ENCODE measurements at places on chromosomes 7 and 10. TPM values are rescaled to one million over a fixed set of nuclear protein-coding genes. Genes with fewer than 3 reads are reported as not detected.

GRCh38 chr7:158432369-158433341 lies 155.0 kb downstream of the PTPRN2 start:
- DNase-seq, result no peak

DNA sequence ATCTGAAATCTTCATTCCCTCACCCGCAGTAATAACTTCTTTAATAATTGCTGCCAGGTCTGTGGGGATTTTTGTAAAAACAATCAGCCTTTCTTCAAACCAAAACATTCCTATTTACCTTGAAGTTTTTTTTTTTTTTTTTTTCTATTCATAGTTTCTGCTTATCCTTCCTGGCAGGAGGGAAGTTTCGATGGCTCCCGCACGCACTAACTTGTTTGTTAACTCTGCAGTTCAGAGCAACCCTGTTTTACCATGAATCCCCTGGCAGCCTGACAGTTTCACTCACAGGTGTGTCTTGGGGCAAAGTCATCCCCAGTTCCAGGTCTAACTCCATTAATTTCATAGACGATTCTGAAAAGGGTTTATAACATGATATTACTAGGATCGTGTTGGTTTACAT lies 149.3 kb downstream of the KLF6 start:
- no peak for DNase-seq

GRCh38 chr10:9561821-9562505 lies 1455.7 kb upstream of the CELF2 start:
- no peak for DNase-seq

DNA sequence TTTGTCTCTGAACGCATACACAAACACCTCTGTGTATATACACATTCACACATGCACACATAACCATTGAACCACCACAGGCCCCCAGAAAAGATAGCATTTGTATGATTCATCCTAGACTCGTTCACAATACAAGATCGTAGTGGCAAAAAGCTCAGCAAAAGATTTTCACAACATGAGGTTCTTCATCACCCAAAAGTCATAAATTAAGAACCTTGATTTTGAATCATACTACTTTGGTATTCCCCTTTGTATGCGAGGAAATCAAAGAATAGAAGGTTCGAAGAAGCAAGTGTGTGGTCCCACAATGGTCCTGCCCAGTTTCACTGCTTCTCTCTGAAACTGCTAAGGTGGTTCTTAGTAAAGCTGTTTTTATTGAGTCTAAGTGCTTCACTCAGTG lies 200.7 kb downstream of the CELF2 start:
- peak; percentile 64 for DNase-seq

- no peak for DNase-seq
Measured at GRCh38 chr7:82419200-82419599, 24.4 kb downstream of the CACNA2D1 start.

GRCh38 chr10:5092848-5093790 lies 1.1 kb upstream of the AKR1C3 start:
- DNase-seq, result no peak

DNA sequence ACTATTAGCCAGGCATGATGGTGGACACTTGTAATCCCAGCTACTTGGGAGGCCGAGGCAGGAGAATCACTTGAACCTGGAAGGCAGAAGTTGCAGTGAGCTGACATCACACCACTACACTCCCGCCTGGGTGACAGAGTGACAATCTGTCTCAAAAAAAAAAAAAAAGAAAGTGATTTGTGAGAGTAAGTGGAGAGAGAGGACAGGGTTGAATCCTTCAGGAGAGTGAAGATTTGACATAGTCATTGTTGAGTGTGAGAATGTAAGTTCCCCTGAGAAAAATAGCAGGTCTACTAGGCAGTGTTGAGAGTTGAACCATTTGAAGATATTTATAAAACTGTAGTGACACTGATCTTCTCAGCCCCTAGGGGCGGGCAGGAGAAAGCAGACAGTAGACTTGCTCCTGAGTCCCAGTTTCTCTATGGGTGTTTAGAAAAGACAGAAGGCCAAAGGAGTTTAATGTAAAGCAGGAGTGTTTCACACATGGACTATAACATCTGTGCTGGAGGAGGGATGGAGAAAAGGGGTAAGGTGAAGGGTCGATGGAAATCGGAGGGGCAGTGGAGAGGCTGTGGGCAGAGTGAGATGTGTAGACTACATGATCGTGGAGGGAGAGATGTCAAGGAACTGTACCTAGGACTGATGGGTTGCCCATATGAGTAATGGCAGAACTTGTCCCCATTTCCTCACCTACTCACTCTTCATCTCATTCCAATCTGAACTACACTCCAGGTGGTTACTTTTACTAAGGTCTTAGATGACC lies 13.7 kb upstream of the LAMB4 start:
- no peak for DNase-seq

- DNase-seq, result no peak
Measured at GRCh38 chr10:90443342-90443741, 414.5 kb downstream of the HTR7 start.

DNA sequence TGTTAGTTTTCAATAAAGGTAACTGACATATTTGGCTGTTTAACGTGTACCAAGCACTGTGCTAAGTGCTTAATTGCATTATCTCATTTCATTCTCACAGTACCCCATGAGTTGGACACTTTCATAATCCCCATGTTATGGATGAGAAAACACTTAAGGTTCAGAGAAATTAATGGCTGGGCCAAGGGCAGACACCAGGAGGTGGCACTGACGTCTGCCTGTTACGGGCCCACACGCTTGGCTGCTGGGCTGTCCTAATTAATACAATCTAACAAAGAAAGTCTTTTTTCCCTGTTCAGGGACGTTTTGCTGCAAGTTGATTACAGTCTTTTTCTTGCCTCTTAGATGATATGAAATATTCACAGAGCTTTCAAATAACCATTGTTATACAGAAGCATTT lies 16.1 kb downstream of the DYDC2 start:
- no peak for DNase-seq

DNA sequence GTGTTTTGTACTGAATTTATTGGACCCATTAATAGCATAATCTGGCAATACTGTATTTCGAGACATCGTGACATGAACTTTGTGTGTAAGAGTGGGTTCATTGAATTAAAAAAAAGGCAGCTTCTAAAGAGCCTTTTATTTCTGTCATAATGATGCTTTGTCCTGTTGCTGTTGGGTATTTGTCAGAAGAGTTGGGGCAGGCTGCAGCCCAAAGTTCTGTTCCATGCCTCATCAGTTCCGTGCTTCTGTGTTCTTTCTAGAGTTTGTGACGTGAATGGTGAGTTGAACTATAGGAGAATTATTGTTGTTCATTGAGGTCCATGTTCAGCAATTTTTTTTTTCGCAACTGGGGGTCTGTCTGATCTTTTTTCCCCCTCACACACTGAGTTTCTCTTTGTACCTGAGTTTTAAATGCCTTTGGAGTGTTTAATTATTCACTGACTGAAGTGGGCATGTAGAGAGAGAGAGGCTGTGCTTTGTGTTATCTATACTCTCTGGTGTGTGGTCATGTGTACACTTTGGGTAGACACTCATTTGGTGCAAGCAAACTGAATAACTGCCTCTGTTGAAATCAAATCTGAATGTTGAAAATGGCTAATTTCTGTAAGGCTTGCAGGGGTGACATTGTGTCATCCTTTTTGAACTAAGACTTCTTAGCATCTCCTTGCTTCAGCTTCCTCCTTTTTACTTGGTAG lies 69.8 kb downstream of the ADD3 start:
- DNase-seq, result no peak

GRCh38 chr7:41162612-41163011 lies 540.3 kb downstream of the INHBA start:
- DNase-seq, result no peak

DNA sequence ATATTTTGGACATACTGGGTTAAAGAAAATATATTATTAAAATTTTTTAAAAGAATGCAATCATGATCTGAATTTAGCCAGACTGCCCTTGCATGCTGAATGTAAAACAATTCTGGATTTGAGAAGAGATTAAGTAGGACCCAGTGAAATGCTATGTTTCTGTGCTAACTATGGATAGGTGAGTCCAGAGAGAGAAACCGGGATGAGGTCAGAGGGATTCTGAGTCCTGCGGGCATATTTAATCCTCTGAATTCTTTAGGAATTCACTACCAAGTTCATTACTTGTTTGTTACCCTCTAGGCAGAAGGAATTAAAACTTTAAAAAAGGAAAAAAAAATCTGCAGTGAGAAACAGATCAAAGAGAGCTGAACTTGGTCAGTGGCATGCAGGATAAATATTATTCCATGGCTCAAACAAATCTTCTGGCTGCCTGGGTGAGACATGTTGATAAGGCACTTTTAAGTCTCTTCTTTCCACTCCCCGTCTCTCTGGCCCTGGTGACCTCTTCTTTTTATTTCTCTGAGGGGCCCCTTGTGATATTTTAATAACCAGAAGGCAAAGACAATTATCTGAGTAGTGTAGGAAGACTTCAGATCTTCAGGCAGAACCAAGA lies 50.2 kb upstream of the LYZL1 start:
- no peak for DNase-seq

DNA sequence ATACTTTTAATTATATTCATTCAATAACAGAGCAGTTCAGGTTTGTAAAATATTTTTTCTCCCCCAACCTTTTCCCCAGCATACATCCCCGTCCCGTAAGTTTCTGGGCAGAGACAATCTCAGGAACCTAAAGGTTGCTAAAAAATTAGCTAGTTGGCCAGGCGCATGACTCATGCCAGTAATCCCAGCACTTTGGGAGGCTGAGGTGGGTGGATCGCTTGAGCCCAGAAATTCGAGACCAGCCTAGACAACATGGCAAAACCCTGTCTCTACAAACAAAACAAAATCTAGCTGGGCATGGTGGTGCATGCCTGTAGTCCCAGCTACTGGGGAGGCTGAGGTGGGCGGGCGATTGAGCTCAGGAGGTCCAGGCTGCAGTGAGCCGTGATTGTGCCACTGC lies 40.2 kb downstream of the TCF7L2 start:
- DNase-seq, result no peak

GRCh38 chr7:134029743-134030142 lies 97.4 kb upstream of the LRGUK start:
- DNase-seq, result no peak

DNA sequence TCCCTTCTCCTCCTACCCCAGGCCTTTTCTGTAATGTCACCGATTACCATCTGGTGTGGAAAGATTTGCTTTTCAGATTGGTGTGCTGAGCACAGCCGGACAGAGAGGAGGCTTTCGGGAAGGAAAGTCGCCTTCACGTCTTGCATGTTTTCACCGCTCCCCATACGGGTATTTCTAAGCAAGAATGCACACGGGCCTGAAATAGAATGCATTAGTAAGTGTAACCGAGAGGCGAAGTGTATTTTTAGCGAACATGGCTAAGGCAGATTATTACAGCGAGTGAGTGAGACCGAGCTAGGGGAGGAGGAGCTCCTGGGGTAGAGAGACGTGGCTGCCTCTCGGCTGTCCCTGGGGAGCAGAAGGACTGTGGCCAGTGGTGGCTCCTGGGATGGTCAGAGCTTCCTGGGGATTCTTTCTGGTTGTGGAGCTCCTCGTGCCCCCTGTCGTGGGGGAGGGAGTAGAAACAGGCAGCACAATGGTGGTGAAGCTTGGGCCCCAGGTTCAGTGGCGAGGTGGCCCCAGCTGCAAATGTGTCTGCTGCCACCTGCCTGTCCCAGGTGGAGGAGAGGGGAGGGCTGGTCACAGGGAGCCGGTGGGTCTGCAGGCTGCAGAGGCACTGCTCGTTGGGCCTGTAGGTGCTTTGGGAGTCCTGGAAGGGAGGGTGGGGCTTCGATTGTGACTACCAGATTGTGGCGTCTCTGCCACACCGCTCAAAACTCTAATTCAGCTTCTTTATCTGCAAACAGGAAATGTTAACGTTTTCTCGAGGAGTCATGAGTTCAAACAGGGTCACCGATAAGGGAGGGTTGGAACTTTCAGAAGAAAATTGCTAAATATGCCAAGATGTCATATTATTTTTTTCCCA lies 135.8 kb downstream of the CAMK1D start:
- DNase-seq, result peak; percentile 65

DNA sequence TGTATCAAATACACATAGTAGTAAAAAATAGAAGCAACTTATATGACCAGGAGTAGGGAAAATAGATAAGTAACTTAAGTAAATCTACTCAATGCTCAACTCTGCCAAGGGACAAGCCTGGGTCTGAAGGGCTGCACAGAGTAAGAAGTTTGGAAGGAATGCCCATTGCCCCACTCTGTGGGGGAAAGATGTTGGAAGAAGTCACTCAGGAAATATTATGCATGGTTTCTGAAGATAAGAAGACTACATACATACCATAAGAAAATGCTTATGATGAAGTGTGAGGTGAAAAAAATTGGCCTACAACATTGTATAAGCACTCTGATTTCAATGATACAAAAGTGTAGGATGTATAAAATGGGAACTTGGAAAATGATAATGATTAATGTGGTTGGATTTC lies 54.0 kb downstream of the LAMB4 start:
- DNase-seq, result no peak

GRCh38 chr7:36546331-36546730 lies 156.7 kb downstream of the ANLN start:
- DNase-seq, result no peak

DNA sequence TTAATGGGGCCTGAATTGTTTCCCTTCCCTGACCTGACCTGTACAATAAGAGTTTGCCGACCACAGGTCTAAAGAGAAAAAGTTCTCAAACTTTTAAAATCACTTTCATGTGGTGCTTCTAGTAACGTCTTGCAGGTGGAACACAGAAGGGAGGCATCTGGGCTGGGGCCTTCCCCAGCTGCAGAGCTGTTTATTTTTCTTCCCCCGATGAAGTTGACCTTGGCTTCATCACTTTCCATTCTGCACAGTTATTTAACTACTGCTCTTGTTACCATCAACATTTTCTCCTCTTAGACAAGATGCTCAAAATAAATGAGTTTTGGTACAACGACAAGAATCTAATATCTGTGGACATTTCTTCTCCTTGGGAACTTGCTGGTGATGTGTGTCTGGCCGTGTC lies 181.7 kb downstream of the HERPUD2 start:
- no peak for DNase-seq

Gene ZNF727
- 0.44 TPM for total RNA-seq

Gene CPEB3
- 1.3 TPM for total RNA-seq

Gene APBB1IP
- total RNA-seq, result 29.4 TPM

Gene BUD31
- total RNA-seq, result 160 TPM

Gene HOXA7
- not detected for total RNA-seq

Gene DDC
- 0.38 TPM for total RNA-seq

Gene UBE3C
- total RNA-seq, result 52.9 TPM

Gene SMARCD3
- total RNA-seq, result 4.5 TPM

Gene VWC2
- not detected for total RNA-seq

Gene GPR22
- not detected for total RNA-seq

Gene WNT2
- total RNA-seq, result not detected

Gene AMPH
- 0.07 TPM for total RNA-seq

Gene UNC5B
- 0.05 TPM for total RNA-seq

Gene PIK3AP1
- 1.7 TPM for total RNA-seq

Gene GPC2
- total RNA-seq, result 7.6 TPM

Gene ITPRID1
- not detected for total RNA-seq

Gene OR6V1
- not detected for total RNA-seq

Gene PEX1
- 13.2 TPM for total RNA-seq
